ENCODE measurements at places on chromosomes 11 and 22. TPM values are rescaled to one million over a fixed set of nuclear protein-coding genes. Genes with fewer than 3 reads are reported as not detected.

GRCh38 chr11:68329978-68330699, 17.7 kb downstream of the LRP5 start:
- no peak for DNase-seq

- DNase-seq = no peak
Measured at GRCh38 chr22:45564349-45565030, 61.8 kb downstream of the FBLN1 start.

DNA sequence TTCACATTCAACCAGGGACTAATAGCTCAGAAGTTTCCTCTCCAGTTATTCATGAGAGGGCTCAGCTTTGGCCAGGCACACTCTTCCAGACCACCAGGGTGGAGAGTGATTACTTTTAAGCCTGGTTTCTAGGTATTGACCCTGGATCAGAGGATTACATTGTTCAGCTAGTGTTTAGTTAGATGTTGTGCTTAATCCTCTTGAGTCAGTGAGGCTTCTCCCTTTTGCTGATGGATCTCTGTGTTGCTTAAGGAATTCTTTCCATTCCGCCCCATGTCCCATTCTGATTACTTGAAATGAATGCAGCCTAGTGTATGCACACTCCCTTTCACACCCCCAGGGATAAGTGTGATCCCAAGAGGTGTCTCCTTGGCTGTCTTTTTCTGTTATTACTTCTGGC, 271.7 kb upstream of the ANO5 start:
- DNase-seq = no peak

GRCh38 chr11:78039919-78040671, 17.0 kb upstream of the KCTD14 start:
- peak; percentile 62 for DNase-seq

DNA sequence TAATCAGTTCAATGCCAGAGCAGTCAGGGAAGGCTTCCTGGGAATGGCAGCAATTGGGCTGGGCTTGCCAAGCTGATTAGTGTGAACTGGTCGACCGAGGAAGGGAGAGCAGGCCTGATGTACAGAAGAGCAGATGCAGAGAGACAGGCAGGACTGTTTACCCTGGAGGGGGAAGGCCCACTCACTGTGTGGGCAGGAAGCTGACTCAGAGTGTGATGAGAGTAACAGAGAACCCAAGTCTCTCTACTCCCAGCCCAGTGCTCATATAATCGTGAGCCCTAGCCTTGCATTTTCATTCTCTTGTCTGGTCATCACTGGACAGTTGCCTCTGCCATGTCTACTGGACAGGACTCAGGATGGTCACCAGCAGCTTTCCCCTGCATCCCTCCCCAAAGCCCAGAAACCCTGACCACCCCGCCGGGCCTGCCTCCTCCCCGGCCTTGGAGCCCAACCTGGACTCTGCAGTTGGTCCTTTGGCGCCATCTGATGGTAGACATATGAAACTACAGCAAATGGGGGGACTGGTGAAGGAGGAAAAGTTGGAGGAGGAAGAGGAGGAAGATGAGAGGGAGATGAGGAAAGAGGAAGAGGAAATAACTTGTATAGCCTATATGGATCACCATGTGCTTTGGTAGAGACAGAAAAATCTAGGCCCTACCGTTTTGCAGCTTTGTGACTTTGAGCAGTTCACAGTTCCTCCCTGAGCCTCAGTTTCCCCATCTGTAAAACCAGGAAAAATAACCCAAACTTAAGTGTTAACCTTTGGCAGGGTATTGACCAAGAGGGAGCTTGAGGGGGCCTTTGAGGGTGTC, 43.4 kb upstream of the PRDM11 start:
- DNase-seq = no peak

DNA sequence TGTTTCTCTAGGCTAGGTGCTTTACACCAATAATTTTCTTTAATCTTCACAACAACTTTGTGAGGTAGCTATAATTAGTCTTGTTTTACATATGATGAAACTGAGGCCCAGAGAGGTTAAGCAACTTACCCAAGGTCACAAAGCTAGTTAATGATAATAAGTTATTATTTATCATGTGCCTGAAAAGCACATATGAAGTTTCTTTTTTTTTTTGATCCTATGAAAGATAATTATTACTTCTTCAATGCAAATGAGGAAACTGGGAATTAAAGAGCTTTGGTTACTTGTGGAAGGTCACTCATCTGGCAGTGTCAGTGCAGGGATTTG, 22.8 kb downstream of the STIM1 start:
- DNase-seq = no peak

DNA sequence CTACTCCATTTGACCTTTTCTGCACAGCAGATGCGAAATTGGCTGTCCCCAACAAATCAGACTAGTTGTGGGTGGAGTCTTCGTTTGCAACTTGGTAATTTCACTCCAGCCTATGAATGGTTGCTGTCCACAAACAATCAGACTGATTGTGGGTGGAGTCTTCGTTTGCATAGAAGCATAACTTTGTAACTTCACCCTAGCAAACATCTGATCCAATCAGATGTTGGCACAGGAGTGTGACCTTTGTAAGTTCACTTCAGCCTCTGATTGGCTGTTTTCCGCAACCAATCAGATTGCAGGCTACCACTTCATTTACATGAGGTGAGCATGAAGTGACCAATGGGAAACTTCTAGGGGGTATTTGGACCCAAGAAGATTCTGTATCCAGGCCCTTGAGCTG, 16.3 kb upstream of the CABP2 start:
- DNase-seq = no peak

DNA sequence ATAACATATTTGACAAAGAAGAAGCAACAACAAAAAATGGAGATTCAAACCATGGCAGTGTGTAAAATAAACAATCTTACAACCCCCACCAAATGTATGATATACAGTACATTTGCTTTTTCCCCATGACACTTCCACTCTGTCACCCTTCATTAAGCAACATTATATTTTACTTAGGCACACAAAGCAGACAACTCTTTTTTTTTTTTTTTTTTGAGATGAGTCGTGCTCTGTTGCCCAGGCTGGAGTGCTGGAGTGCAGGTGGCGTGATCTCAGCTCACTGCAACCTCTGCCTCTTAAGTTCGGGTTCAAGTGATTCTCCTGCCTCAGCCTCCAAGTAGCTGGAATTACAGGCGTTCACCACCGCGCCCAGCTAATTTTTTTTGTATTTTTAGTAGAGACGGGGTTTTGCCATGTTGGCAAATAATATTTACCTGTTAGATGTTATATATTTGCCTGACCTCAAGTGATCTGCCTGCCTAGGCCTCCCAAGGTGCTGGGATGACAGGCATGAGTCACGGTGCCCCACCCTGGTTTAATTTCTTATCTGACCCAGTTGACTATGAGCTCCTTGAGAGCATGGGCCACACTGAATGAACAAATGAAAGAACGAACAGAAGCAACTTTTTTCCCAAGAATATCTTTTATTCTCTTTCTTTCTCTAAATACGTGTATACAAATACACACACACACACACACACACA, 5.5 kb upstream of the PCF11 start:
- DNase-seq = no peak

DNA sequence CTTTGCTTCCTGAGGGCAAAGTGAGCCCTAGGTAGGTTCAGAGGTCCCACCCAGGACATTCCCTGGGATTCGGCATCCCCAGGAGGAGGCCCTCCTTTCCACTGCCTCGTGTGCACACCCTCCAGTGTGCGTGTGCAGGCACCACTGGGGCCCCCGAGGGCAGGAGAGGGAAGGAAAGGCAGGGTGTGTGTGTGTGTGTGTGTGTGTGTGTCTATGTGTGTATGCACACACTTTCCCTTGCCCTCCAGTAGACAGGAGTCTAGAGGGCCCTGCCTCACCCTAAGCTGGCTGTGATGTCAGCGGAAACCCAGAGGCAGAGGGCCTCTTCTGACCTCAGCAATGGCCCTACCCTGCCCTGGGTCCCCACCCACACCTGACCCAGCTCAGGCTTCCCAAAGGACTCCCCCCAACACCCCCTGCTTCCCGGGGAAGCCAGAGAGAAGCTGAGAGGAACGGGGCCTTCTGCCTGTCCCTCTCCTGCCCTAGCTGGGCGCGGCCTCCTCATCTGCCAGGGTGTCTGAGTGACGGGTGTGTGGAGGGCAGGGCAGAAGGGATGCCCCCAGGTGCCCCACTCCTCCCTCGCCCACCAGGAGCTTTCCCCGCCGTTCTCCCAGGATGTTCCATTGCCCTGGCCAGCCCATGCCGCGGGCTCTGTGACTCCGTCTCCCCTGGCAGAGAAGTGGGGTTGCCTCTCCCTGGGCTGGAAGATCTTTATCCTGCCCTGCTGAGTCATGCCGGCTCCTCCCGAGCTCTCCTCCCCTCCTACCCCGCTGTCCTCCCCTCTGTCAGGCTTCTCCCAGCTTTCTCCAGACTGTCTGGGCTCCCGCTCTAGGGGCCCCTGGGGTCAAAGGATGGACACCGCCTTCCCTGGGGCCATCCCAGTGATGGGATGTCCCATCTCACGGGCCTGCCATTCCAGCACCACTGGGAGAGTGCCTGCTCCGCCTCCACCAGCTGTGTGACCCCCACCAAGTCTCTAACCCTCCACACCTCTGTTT, 6.0 kb upstream of the CLCF1 start:
- no peak for DNase-seq

DNA sequence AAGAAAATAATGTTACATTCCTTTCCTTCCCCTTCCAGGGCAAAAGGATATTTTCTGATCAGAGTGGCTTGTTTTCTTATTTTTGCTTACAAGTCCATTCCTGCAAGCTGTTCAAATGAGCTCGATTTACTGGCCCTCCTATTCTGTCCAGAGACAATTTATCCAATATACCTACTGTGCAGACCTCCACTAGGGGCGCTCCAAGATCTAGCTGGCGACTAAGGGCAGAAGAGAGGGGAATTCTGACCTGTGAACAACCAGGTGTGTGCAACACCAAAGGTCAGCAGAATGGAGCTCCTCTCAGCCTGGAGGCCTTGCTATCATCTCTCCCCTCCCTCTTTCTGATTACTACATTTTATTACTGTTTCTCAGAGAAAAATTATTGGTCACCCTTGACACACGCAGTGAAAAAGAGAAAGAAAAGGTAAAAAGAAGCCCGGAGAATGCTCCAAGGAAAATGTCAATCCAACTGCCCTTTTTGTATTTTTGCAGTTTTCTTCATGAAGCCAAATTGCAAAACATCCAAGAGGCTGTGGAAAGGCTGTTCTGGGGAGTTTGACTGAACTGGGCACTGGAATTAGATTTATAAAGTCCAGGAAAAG, 3.2 kb downstream of the SEZ6L start:
- no peak for DNase-seq

GRCh38 chr22:30601464-30601863, 5.5 kb upstream of the TCN2 start:
- no peak for DNase-seq

GRCh38 chr11:113159988-113160807, 154.2 kb upstream of the TTC12 start:
- no peak for DNase-seq

GRCh38 chr11:79259800-79260199, 181.0 kb downstream of the TENM4 start:
- DNase-seq = no peak

GRCh38 chr11:19183646-19184045, 18.1 kb downstream of the CSRP3 start:
- DNase-seq = no peak

DNA sequence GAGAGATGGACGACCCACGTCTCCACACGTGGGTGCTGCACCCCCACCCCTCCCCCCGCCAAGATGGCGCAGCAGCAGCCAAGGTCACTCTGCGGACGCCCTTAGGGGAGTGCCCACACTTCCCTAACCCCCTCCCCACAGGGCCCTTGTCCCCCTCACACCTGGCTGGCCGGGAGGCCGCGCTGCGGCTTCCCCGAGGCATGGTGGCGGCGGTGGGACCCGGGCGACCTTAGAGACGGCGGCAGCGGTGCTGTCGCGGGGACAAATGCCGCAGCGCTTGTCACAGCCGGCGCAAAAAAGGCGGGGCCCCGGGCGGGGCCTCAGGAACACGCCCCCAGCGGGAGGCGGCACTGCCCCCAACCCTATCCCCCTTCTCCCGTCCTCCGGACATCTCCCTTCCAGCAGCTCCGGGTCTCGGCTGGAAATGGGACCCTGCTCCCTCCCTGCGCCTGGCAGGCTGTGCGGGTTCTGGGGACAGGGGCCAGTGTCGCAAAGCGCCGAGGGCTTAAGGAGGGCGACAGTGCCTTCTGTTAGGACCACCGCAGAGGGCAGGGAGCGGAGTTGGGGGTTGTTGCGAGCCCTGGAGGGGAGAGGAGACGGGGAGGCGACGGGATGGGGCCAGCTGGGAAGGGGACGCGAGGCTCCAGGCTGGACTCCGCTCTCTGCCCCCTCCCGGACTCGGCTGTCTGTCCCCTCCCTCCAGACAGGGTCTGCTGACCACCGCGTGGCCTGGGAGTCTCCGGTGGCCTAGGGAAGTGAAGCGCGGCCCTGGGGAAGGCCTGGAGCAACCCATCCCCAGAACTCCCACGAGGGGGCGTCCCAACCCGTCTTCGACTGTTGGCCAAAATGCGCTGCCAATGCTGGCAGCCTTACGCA, at the start of gene CHCHD10:
TSS of gene CHCHD10 (minus strand) at position 300 of the 876 bp plus-strand sequence. CDS start at position 202, 98 bp downstream.
- DNase-seq = peak; percentile 91

GRCh38 chr22:43994006-43994405, 30.1 kb upstream of the PARVB start:
- DNase-seq = no peak

- DNase-seq = peak; percentile 95
Measured at GRCh38 chr11:19511413-19512183, 201.0 kb upstream of the NAV2 start.

GRCh38 chr11:128326791-128327190, 260.6 kb downstream of the ETS1 start:
- DNase-seq = no peak

DNA sequence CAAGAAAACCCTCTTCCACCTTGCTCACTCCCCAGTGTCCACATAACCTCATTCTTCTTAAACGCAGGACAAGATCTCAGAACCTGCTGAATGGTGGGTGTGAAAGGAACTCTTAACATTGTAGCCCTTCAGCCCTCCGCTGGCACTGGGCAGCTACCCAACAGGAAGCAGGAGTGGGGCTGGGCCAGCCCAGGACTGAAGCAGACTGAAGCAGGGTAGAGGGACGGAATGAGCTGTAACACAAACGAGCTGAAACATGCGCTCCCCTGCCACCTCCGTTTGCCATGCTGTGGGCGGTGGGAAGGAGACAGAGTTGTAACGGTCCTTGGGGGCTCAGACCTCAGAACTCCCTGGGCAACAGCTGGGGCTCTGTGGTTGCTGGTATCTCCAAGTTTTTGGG, 23.6 kb downstream of the NPAT start:
- DNase-seq = no peak

Gene F2
- 1,408 TPM for total RNA-seq

Gene BIK
- 0.25 TPM for total RNA-seq

Gene OR56A1
- total RNA-seq = not detected

Gene GATD1
- 31.7 TPM for total RNA-seq

Gene CDHR5
- total RNA-seq = 64.8 TPM

Gene CD59
- total RNA-seq = 149 TPM

Gene DDX25
- 0.15 TPM for total RNA-seq

Gene ANO1
- total RNA-seq = 260 TPM

Gene TAF10
- 52.5 TPM for total RNA-seq

Gene HTR3B
- total RNA-seq = not detected

Gene IFITM2
- total RNA-seq = 354 TPM

Gene INS
- not detected for total RNA-seq
